Esophagus mucosa (tissue), 1 donor: ENCODE measurements at places on chromosomes 2 and 18.

DNA sequence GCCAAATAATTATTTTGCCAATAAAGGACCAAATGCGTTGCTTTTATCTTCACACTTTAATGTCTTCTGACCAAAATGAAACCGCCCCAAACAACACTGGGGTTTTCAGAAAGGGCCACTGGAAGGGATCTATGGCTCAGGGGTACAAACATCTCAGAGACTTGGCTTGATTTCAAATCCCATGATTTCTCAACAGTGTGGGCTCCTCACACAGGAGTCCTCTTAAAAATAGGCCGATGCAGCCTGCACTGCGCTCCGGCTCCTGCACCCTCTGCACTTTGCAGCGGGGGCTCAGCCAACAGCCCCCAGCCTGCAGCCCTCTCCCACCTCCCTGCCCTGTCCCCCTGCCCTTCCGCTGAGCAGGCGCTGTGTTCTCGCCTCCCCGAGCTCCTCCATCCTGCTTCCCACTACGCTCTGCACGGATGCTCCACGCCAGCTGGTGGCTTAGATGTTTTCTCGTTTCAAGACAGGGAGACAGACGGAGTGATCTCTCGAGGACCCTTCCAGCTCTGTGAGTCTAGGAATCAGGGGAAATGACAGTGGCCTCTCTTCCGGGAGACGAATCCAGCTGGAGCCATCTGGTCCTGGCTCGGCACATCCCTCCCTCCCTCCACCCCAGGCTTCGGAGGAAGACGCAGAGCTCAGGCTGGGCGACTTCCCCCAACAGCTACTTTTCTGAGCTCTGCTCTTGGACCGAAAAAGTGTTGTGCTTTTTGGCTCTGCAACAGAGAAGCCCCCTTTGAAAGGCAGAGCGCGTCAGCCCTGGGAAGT, 71.4 kb downstream of the KCNF1 start:
- no peak for ATAC-seq

- ATAC-seq = no peak
Observed at GRCh38 chr2:57880446-57880845, 166.2 kb upstream of the VRK2 start.

- ATAC-seq = no peak
Observed at GRCh38 chr18:45447355-45448265, 167.7 kb upstream of the SLC14A2 start.

- ATAC-seq = peak; percentile 58
Observed at GRCh38 chr2:102187496-102188150, 800 bp downstream of the IL1RL2 start.

GRCh38 chr2:239025096-239025801, 177.4 kb downstream of the TWIST2 start:
- ATAC-seq = peak; percentile 75

GRCh38 chr2:237879991-237880560, 20.7 kb downstream of the RAMP1 start:
- no peak for ATAC-seq

DNA sequence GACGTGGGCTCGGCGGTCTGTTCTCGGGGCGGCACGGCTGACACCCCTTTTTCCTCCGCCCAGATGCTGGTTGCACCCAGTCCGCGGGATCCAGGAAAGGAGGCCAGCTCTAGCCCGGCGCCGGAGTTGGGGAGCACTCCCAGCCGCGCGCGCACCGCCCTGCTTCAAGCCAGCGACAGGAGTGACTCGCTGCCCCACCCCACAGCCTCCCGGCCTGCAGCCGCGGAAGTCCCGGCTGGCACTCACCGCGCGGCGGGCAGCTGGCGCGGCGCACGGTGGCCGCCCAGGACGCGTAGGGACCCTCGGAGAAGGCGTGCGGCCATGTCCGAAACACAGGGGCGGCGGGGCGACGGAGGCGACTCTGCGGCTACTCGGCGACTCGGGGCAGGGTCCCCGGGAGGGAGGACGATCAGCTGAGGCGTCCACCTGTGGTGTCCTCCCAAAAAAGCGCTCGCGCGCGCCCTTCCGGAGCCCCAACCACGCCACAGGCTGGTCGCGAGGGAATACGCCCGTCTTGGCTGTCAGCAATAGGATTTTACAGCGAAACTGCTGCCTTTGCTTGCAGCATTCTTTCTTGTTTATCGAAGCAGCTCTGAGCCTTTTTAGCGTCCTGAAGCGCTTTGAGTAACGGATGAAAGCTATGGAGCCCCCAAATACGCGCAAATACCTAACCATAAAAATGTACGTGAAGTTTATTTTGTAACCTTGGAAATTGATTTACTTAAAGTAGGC, at the start of gene ACADL:
Gene ACADL (minus strand): TSS at position 507 of the 732 bp plus-strand sequence. CDS start 184 bp downstream, at position 323.
- peak; percentile 99 for ATAC-seq

- ATAC-seq = no peak
Observed at GRCh38 chr2:173146590-173146989, 70.9 kb downstream of the MAP3K20 start.

DNA sequence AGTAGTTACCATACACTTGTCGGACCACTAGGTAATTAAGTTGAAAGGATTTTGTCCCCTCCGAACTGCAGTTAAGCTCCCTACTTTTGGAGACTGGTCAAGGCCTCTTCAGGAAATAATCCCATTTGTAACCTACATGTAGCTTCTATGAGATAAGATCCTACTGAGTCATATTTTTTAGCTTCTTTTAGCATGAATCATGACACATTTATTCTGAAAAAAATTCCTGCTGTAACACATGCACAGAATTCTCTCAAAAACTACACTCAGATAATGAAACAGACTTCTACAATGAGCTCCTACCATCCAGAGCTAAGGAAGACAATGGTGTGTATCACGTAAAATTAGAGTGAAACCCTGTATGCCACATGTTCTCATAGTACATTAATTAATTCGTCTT, 100.7 kb upstream of the CCDC195 start:
- ATAC-seq = no peak

DNA sequence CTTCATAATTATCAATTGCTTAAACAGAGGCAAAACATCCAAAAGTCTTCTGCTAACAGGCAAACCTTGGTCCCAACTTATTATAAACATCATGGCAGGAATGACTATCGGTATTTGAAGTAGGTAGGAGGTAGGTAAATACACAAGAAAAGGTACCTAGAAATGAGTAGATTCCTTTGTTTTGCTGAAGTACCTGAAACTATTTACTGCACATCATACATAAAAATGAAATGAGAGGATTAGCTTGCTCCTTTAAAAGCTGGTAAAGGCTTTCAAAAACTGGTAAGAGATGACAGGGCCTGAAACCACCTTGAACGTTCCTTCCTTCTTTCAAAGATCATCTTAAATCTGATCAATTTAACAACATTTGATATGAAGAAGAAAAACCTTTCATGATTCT, 55.2 kb upstream of the MAPRE2 start:
- ATAC-seq = no peak

DNA sequence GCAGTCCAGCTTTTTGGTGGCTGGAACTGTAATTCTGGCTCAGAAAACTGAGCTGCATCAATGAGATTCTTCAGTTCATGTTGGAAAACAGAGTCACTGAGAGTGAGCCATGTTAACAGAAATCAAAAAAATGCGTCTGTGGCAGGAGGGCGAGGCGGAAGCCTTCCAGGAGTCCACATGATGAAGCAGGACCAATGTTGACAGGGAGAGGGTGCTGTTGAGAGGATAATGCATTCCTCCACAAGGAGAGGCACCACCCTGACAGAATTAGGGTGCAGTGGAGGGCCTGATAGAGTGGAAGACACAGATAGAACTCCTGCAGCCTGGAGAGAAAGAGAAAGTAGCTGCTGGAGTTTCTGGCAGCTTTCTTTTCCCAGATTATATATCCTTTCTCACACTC, 111.5 kb downstream of the MGAT5 start:
- no peak for ATAC-seq

GRCh38 chr18:3151399-3152264, 68.1 kb downstream of the MYOM1 start:
- ATAC-seq = no peak

GRCh38 chr2:77746780-77747179, 224.6 kb upstream of the LRRTM4 start:
- ATAC-seq = no peak

DNA sequence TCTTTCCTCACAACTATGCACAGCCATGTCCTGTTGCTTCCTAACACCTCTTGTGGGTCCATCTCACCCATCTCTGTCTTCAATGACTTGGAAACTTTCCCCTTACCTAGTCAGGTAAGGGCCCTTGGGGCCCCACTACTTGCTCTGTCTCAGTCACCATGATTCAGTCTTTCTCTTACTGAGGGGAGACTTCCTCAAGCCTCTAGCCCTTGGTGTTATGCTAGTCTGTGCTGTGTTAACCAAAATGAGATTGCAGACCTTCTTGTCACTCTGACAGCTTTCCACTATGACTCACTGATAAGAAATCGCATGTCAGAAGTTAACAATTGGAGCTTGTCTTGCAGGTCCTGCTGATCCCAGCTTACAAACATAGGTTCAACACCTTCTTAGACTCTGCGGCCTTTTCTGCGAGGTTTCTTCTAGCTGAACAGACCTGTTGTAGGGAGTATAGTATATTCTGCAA, 65.3 kb downstream of the WDR75 start:
- no peak for ATAC-seq

DNA sequence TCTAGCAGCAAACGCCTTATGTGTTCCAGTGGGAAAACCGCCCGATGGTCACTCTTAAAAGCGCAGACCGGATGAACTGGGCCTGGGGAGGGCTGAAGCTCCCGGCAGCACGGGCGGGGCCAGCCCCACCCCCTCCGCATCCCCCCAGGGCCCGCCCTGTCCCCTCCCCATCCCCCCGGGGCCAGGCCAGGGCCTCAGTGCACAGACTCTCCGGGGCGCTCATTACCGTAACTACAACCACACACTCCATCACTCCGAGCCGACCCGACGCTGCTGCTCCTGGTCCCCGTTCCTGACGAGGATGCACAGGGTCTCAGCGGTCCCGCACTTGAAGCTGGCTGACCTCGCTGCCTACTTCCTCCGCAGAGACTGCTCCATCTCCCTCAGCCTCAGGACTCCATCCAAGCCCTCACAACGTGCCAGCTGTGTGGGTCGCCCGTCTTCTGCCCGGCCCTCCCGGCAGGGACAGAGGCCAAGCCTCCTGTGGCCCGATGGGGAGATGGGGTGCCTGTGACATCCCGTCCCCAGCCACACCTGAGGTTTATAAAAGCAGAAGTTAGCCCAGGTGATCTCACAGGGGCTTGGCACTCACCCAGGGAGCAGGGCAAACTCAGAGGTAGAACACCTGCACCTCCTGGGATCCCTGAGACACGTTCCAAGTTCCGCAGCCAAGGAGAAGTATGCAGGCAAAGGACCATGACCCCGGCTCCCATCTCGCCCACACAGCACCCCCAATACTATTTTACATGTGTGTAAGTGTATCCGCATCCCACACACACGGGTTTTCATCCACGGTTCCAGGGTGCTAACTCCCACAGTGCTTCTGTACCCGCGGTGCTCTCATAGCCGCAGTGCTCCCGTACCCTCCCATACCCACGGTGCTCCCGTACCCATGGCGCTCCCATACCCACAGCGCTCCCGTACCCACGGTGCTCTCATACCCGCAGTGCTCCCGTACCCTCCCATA, 36.0 kb downstream of the SLC66A2 start:
- ATAC-seq = no peak

- no peak for ATAC-seq
Observed at GRCh38 chr2:58127111-58127510, 80.5 kb downstream of the VRK2 start.

DNA sequence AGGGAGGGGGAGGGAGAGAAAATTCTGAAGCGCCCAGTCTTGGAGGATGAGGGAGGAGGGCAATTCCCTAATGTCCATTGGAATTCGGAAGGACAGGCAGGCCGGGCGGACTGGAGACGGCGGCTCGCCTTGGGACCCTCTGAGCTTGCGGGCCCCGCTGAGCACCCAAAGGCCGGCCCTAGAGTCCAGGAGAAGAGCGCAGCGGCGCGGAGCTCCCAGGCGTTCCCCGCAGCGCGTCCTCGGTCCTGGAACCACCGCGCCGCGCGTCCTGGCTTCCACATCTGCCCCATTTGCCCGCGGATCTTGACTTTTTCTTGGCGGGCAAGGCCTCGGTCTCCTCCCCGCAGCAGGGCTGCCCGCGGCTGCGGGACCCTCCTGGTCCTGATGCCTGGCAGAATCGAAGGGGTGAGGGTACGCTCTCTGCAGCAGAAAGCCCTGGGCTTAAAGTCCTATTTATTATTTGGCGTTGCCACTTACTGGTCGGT, 675 bp upstream of the MLPH start:
- no peak for ATAC-seq

- ATAC-seq = no peak
Observed at GRCh38 chr18:25181581-25181980, 170.4 kb downstream of the ZNF521 start.

- peak; percentile 71 for ATAC-seq
Observed at GRCh38 chr2:64105670-64106461, 38.4 kb downstream of the PELI1 start.

DNA sequence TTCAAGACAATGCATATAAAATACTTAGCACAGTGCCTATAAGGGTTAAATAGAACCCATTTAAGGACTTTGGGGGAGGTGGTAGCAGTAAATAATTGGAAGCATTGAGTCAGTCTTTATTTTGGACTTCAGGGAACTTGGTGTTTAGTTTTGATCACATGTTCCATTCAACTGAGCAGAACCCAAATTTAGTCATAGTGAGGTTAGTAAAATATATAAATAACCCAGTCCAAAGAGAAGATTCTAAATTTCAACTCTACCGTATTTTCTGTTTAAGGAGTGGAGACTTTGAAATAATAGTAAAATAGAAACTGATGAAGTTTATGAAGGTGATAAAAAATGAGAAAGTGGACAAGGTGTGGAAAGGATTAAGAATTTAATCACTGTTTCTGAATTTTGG, 19.7 kb downstream of the TWSG1 start:
- ATAC-seq = no peak

DNA sequence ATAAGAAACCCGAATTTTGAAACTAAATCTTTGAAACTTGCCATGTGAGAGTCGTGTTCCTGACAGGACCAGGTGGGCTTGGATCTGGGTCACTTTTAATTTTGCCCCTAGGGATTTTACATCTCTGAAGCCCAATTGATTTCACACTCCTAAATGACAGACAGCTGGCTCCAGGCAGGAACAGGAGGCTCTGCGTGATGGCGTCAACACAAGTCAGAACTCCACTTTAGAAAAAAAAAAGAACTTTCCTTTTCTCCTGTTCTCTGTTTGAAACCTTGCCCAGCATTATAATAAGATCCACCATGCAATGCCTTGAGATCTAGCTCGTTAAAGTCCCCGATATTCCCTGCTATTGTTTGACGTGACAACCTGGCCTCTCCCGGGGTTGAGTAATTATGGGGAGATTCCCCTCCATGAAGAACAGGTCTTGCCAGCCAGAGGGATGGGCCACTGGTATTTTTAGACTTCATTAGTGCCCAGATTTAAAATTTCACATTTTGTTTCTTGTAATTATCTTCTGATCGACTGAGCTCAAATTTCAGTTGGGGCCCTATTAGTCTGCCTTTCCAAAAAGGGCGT, 260.3 kb downstream of the KLHL29 start:
- ATAC-seq = peak; percentile 90

- peak; percentile 49 for ATAC-seq
Observed at GRCh38 chr2:172806493-172806892, 70.8 kb downstream of the RAPGEF4 start.

GRCh38 chr2:152648336-152648735, 68.9 kb downstream of the PRPF40A start:
- no peak for ATAC-seq

DNA sequence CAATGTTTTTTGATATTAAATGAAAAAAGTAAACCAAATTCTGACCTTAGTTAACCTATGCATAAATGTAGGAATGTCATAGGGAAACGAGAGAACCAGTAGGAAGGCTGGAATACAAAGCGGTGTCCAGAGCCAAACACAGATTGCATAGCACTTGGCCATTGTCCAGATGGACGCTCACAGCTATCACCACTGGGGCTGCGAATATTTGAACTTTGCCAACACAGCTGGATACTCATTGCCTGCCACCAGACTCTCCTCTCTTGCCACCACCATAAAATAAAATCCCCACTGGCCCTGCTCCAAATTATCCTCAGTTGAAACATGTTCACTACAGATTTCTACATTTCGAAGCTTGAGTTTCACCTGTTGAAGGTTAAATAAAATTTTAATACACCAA, 159.3 kb upstream of the GULP1 start:
- no peak for ATAC-seq
